ENCODE measurements at places on chromosomes 1 and 21.

GRCh38 chr1:232805269-232806185, at the start of gene MAP10:
Gene MAP10 (plus strand): TSS chr1:232805416. CDS start chr1:232805450, 34 bp downstream.
- DNase-seq: peak; percentile 47

- DNase-seq: no peak
Observed at GRCh38 chr1:167864392-167865032, 49.4 kb downstream of the ADCY10 start.

DNA sequence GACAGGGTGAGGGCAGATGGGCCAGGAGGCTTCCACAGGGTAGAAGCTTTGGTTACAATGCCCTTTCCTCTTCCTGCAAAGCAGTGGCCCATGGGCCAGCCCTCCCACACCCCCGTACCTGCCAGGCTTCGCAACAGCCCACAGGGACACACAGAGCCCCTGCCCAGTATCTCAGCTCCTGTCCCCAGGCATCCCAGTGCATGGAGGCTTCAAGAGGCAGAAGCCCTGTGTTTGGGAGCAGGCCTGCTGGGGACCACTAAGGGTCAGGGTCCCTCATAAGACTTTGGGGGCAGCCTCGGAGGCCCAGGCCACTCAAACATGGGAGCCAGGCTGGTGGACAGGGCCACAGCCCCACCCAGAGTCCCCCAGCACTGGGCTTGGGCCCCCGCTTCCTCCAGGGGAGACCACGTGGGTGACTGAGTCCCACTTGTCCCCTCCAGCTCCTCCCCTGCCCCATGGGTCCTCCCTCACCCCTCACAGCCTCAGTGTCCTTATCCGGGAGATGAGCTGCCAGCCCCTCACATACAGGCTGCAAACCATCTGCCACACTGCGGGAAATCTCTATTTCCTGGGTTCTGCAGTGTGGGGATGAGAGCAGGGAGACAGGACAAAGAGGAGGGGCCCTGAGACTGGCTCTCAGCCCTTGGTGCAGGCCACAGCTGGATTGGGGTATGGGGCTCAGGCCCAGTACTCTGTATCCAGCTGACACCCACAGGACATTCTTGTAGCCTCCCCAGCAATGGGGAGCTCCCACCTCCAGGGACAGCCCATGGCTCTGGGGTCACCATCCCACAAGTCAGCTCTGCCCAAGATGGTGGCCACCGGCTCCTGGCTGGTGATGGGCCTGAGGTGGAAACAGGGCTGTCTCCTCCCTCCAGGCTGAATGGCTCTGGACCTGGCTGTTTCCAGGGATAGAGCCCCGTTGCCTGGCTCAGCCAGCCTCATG, 50.7 kb downstream of the WNT9A start:
- DNase-seq: no peak

GRCh38 chr1:210754878-210755665, 378.9 kb downstream of the KCNH1 start:
- DNase-seq: peak; percentile 40

DNA sequence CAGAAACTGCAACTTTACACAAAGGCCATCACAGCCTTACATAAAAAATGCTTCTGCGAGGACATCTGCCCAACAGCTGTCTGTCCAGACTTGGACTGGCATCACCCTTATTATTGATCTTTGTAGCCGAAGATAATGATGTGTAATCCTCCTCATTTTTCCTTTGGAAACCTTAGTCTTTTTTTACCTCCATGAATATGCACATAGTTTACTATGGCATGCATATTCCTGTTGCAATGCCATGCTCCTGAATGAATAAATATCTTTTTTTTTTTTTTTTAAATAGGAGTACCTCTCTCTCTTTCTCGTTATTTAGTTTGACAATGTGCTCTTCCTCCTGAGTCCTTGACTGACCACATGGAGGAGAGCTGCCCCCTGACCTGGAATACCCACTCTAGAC, 409.6 kb upstream of the USP24 start:
- no peak for DNase-seq

DNA sequence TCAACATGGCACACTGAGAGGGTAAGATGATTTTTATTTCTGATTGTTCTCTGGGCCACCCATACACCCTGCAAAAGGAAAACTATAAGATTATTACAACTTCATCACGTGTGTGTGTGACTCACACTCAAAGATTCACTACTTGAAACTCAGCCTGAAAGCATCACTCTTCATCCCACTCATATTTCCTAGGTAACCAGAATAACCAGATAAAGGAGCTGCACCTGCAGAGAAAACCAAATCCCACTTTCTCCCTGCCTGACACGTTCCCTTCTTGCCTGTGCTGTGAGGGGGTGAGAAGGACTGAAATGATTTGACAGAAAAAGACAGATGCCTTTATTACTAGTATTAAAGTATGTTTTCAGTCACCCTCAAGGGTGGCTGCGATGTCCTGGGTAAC, 131.6 kb downstream of the TGFBR3 start:
- DNase-seq: no peak

GRCh38 chr1:46434358-46434757, 40.2 kb downstream of the FAAH start:
- DNase-seq: no peak

- peak; percentile 11 for DNase-seq
Observed at GRCh38 chr1:157193702-157194391, 55.7 kb upstream of the ETV3 start.

DNA sequence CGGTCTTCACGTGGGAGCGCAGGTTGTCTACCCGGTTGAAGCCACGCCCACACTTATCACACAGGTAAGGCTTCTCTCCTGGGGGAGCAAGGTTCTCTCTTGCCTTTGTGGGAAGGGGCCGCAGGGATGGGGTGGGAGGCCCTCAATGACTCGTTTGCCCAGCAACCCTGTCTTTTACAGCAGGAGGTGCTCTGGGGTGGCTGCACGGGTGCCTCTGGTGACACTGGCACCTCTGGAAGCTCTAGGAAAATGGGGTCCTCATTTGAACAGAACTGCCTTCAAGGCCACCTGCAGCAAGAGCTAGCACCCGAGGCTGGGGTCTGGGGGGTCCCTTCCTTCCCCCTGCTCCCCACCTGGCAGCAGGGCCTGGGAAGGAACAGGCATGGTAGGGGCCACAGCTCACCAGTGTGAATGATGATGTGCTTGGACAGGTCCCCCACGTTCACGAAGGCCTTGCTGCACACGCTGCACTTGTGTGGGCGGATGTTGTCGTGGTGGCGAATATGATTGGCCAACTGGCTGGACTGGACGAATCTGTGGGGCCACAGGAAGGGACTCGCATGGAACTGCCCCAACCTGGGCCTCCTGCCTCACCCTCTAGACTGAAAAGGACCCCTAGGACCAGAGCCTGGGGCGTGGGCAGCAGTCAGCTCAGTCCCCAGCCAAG, 33.1 kb downstream of the ZBTB17 start:
- DNase-seq: no peak

DNA sequence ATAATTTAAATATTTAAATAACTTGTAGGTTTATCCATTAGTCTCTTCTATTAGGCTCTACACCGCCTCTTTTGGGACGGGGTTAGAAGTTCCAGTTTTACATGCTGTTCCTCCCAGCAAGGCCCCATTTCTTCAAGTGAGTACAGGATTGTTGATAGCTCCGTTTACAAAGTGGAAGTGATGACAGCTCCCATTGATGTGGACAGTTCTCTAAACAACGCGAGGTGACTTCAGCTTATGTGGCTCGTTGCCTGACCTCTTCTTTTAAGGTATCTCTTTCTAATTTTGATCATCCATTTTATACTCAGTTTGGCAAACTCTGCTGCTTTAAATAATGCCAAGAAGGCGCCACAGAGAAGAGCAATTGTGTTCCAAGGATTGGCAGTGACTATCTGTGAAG, 49.7 kb downstream of the PACC1 start:
- peak; percentile 19 for DNase-seq

- DNase-seq: no peak
Observed at GRCh38 chr1:40183055-40183710, 22.0 kb downstream of the RLF start.

Measured in globus pallidus (tissue), 1 donor.